Activated T-cell treated with anti-CD3 and anti-CD28 coated beads for 48 hours (primary cell): ENCODE measurements at places on chromosomes 16 and 17.

- no peak for DNase-seq
These were observed at the start of gene SCIMP for GRCh38 chr17:5234645-5235576. Gene SCIMP (minus strand): TSS chr17:5234860. CDS start chr17:5234755, 105 bp downstream.

- no peak for DNase-seq
These were observed 32.9 kb downstream of the PCTP start for GRCh38 chr17:55783684-55784245.

DNA sequence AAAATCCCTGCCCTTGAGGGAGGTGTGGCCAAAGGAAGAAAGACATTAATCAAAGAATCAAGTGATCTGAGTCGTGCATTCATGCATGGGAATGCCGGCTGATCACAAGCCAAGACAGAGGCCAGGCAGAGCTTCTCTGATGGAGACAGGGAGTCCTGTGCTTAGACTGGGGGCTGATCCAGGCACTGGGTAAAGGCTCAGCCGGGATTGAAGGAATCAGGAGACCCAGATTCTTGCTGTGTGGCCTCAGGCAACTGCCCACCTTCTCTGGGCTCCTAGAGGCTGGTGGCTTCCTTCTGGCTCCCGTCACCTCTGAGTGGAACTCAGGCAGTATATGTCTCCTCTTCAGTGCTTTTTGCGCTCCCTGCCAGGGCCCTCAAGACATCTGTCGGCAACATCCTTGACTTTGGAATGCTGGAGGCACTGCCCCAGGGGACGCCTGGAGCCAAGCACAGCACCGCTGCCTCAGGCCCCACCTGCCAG lies 17.7 kb downstream of the RAI1 start:
- no peak for DNase-seq

DNA sequence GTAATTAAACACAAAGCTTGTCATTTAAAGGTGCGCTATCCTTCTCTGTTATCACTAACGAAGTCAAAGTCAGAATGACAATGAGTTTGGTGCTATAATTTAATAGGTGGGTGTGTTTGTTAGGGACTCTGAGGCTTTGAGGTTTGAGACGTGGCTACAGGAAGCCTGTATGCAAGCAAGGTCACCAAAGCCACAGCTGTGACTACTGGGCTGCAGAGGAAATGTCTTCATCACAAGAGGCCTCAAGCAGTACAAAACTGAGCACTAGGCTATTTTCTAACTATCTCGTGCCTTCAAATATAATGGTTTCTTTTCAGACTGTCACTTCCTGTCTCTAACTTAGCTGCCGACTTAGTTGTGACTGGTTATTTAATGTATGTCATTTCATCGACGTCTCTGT lies 141.2 kb downstream of the AATF start:
- no peak for DNase-seq

DNA sequence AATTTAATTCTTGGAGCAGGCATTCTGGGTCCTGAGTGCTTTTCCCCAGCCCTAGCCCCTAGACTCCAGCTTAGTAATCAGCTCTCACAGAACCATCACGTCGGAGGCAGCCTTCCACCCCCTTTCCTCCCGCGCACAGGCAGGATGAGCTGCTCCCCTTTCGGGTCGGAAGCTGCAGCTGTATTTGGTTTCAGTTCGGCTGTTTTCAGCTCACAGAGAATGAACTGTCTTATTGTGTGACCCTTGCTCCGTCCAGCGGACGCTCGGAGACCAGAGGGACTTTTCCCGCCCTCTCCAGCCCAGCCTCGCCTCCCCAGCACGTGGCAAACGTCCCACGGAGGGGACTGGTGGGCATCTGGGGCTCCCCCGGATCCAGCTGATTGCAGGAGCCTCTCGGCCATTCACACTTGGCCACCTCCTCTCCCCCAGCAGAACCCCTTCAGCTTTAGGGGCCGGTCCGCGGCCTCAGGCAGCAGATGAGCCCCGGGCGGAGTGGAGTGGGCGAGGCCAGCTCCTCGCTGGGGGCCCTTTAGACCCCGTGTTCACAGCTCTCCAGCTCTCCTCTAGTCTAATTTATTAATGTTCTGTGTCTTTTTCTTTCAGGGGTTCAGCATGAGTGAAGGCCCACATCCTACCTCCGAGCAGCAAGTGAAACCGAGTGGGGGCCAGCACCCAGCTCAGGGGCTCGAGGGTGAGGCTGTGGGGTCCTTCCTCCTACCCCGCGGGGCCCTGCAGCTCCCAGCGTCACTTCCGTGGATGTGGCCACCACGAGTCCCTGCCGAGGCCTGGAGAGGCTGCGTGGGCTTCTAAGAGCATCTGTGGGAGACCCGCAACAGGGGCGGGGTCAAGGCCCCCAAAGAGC lies 863 bp upstream of the UTS2R start:
- DNase-seq, result no peak

DNA sequence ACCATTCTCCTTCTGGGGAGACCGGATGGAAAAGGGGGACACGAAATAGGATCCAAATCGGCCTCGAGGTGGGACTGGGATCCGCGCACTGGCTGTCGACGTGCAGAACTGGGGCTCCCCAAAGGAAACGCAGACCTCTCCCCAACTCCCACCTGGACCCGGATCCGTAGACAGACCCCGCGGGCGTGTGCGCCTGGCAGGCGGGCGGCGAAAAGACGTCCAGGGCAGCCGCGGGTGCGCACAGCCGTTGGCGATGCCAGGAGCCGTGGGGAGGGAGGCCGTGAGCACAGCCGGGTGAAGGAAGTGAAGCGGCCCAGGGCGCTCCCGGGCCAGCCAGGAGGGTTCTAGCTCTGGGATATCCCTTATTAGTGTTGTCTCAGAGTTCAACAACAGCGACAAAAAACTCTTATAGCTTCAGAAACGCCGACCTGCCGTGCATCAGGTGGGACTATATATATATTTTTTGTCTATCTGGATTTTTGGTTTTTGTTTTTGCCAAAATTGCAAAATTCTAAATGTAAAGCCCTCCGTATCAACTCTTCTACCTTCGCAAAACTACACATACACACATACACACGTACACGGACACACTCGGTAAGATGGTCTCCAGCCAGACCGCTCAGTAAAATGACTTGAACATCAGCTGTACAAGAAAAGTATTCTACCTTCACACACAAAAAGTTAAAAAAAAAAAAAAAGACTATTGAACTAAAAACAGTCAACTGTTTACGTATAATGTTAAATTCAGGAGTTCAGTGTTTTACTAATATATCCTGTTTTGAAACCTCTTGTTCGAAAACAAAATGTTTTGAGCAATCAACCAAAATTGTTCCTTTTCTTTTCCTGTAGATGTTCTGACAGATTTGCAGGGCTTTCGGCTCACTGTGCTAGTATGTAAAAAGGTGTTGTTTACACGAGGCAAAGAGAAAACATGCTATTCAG lies 5.2 kb upstream of the AATF start:
- no peak for DNase-seq

DNA sequence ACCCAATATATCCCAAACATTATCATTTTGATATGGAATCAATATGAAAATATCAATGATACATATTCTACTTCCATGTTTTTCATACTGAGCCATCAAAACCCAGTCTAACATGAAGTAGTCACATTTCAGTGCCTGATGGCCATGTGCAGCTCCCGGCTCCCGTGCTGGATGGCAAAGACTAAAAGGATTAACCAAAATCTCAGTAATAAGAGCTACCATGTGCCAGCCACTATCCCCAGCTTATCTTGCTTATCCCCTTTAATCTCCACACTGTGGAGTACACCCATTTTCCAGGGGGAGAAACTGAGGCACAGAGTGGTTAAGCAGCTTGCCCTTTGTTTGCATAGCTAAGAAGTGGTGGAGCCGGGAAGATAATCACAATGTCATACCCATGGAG lies 9.2 kb downstream of the CD300LG start:
- no peak for DNase-seq

DNA sequence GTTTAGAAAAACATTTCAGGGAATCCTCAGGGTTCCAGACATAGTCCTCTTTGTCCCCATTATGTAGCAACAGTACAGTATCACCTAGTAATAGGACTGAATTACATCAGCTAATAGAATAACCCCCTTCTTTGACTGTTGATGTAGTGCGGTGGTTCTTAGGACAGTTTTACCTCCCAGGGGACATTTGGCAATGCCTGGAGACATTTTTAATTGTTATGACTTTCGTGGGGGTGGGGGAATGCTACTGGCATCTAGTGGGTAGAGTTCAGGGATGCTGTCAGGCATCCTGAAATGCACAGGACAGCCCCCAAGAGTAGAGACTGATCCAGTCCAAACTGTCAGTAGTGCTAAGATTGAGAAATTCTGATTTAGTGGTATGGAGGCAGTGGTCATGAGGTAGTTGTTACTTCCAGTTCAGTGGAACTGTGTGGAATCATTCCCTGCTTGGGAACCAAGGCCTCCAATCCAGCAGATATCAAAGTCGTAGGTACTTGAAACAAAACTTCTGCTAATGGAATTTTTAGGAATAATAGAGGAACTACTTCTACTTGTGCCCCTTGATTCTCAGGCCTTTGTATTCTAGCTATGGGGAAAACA lies 20.3 kb downstream of the NF1 start:
- DNase-seq, result no peak

GRCh38 chr17:77420095-77420803 lies 279.5 kb downstream of the SEC14L1 start:
- no peak for DNase-seq

- no peak for DNase-seq
These were observed 18.4 kb downstream of the TRAP1 start for GRCh38 chr16:3698941-3699340.

DNA sequence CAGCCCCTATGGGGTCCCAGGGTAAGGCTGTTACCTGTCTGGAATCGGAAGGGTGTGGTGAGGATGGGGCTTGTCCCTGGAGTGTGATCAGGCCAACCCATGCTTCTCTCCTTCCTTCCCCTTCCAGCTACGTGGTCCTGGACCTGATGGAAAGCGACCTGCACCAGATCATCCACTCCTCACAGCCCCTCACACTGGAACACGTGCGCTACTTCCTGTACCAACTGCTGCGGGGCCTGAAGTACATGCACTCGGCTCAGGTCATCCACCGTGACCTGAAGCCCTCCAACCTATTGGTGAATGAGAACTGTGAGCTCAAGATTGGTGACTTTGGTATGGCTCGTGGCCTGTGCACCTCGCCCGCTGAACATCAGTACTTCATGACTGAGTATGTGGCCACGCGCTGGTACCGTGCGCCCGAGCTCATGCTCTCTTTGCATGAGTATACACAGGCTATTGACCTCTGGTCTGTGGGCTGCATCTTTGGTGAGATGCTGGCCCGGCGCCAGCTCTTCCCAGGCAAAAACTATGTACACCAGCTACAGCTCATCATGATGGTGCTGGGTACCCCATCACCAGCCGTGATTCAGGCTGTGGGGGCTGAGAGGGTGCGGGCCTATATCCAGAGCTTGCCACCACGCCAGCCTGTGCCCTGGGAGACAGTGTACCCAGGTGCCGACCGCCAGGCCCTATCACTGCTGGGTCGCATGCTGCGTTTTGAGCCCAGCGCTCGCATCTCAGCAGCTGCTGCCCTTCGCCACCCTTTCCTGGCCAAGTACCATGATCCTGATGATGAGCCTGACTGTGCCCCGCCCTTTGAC lies 2.4 kb downstream of the MAPK7 start:
- DNase-seq, result no peak

GRCh38 chr17:8057691-8058114 lies 18.8 kb downstream of the ALOX15B start:
- DNase-seq, result no peak

- DNase-seq, result no peak
These were observed 7.7 kb downstream of the DOK4 start for GRCh38 chr16:57478396-57479204.

DNA sequence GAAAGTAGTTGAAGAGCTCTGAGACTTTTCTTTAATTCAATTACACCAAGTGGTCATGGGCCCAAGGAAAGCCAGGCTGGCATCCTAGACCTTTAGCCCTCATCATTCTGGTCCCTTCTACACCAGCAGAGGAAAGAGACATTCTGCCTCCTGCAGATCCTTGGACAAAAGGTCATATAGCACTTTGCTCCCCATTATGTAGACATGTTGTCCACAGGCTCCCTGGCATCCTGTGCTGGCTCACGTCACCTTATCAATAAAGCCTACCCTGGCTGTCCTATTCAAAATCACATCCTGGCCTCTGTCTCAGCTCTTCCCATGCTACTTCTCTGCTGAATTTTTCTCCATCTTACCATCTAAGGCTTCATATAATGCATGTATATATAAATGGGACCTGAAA lies 61.6 kb upstream of the MAF start:
- no peak for DNase-seq

DNA sequence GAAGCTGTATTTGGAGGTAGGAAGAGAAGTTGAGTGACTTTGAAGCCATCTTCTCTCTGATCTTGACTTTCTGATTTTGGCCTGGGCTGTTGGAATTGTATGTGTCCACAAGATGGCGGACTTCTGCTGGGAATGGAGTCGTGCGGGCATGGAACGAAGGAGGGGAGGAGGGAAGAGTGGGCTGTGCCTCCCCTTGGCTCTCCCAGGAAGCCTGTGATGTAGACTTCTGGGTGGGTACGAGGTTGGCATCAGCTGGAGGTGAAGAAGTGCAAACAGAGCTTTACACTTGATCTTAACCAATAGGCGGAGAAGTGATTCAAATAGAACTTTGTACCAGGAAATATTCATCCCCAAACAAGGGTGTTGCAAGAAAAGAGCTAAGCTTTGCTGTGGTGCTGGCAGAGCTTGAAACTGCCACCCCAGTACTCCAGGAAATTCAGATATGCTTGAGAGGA lies 7.4 kb upstream of the TMEM220 start:
- no peak for DNase-seq

DNA sequence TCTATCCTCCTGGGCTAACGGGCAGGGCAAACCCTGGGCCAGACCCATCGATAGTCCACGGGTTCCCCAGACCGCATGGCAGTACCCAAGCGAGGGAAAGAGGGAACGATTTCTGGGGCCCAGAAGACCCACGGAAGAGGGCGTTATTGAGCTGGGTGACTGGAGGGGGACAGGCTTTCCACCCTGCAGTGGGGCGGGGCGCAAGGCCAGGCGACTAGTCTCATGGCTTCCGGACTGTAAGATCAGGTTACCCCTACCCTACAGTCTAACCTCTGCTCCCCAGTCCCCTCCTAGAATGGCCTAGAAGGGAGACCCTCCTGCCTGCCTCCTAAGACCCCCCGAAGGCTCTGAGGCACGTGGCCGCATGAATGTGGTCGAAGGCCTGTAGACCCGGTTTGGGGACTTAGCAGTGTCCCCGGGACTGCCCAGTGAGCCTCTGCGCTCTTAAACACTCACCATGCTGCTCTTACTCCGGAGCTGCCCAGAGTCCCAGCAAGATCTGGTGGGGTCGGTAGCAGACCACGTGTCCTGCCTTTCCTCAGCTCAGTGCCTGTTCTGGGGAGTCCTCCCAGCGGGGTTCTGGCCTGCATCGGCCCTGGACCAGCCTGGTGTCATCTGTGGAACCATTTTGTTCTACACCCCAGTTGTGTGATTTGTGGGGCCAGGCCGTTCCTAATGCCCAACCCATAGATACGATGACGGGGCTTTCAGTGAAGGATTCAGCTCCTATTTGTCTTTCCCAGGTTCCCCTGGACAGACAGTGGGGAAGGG lies 13.2 kb upstream of the AURKB start:
- peak; percentile 55 for DNase-seq
